PC-3 (cell line): ENCODE measurements at places on chromosomes 4 and X. TPM values are rescaled to one million over a fixed set of nuclear protein-coding genes. Genes with fewer than 3 reads are reported as not detected.

Gene UCHL1
- total RNA-seq = 0.63 and 1.8 TPM in 2 replicates

Gene EDA
- 0.15 and 1.0 TPM in 2 replicates for total RNA-seq

Gene AMBN
- total RNA-seq = not detected in 2 replicates

Gene PLRG1
- 41.7 and 51.7 TPM in 2 replicates for total RNA-seq

Gene GRXCR1
- not detected in 2 replicates for total RNA-seq

Gene ATP7A
- total RNA-seq = 3.4 and 4.3 TPM in 2 replicates

Gene NSG1
- total RNA-seq = not detected in 2 replicates

Gene TRAM1L1
- total RNA-seq = 0.87 and 1.0 TPM in 2 replicates

Gene VCX
- total RNA-seq = 0.26 TPM in 1 of 2 replicates, not detected in the other

Gene TEC
- 3.9 and 10.4 TPM in 2 replicates for total RNA-seq

Gene MAGEA12
- total RNA-seq = 0.23 and 0.29 TPM in 2 replicates

Gene PPP4R3C
- not detected in 2 replicates for total RNA-seq

Gene SHOX
- not detected in 2 replicates for total RNA-seq

Gene EDNRA
- 2.1 and 2.4 TPM in 2 replicates for total RNA-seq

Gene TBX22
- total RNA-seq = not detected in 2 replicates

Gene VCX3A
- total RNA-seq = not detected in 2 replicates

Gene KLHL2
- 10.0 and 11.0 TPM in 2 replicates for total RNA-seq

Gene CRMP1
- not detected in 2 replicates for total RNA-seq

Gene TLR8
- not detected in 2 replicates for total RNA-seq

Gene COPS4
- 49.5 and 58.3 TPM in 2 replicates for total RNA-seq

Gene DDIT4L
- not detected in 2 replicates for total RNA-seq

Gene MAMLD1
- total RNA-seq = 2.8 and 3.6 TPM in 2 replicates

Gene F8A2
- not detected in 2 replicates for total RNA-seq

Gene TTC29
- total RNA-seq = not detected in 2 replicates

Gene SYAP1
- total RNA-seq = 51.9 and 55.3 TPM in 2 replicates

Gene ARMCX2
- total RNA-seq = 0.58 and 0.98 TPM in 2 replicates

Gene CXCR3
- total RNA-seq = not detected in 2 replicates

Gene BRS3
- not detected in 2 replicates for total RNA-seq

Gene KCNIP4
- total RNA-seq = not detected in 2 replicates

Gene MAGEA1
- total RNA-seq = 0.07 TPM in 1 of 2 replicates, not detected in the other

Gene SHROOM3
- 27.8 and 28.7 TPM in 2 replicates for total RNA-seq

Gene PPP1R2C
- total RNA-seq = not detected in 2 replicates

Gene FAM236A
- total RNA-seq = not detected in 2 replicates

Gene PNCK
- total RNA-seq = 1.0 and 3.3 TPM in 2 replicates
